ENCODE measurements at places on chromosomes 1 and 21. TPM values are rescaled to one million over a fixed set of nuclear protein-coding genes. Genes with fewer than 3 reads are reported as not detected.

CD247 gene
- 0.48 TPM for total RNA-seq

CZIB gene
- total RNA-seq = 25.4 TPM

LCE2C gene
- not detected for total RNA-seq

DNA sequence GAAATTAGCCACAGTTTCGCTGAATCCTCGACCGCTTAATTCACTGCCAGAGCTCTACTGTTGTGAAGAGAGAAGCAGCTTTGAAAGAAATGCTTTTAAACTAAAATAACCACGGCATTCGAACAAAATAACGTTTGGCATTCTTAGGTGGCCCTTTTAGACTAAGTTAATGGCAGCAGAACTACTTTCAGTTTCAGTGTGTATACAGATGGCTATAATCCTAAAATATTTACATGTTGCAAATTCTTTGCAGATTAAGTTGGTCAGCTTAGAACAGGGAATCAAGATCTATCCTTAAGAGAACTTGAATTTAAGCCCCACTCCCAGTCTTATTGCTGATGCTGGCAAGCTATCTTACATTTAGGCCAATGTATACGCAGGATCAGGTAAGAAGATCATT, 62.7 kb downstream of the ADSS2 start:
- DNase-seq = no peak

SGIP1 gene
- total RNA-seq = 1.1 TPM

GJC2 gene
- 0.15 TPM for total RNA-seq

ZNF687 gene
- 10.4 TPM for total RNA-seq

MFAP2 gene
- 0.35 TPM for total RNA-seq

GRCh38 chr1:30688920-30689794, 34.2 kb downstream of the MATN1 start:
- no peak for DNase-seq

DNA sequence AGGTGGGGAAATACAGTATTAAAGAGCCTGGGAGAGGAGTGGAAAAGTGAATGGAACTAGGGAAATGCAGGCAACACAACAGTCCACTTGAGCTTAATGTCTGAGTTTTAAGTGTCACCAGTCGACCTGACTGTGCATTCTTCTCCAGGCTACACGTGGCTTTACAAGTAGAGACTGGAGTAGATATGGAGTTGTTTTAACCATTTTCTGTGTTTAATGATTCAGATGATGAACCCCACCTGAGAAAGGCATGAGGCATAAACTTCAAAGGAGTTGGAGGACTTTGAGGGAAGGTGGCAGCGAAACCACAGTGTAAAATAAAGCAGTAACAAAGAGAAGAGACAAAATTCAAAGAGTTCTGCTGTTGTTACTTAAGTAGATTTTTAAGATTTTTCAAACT, 12.6 kb downstream of the FUBP1 start:
- DNase-seq = no peak

ADAMTSL4 gene
- 31.1 TPM for total RNA-seq

USP33 gene
- total RNA-seq = 20.9 TPM

DNA sequence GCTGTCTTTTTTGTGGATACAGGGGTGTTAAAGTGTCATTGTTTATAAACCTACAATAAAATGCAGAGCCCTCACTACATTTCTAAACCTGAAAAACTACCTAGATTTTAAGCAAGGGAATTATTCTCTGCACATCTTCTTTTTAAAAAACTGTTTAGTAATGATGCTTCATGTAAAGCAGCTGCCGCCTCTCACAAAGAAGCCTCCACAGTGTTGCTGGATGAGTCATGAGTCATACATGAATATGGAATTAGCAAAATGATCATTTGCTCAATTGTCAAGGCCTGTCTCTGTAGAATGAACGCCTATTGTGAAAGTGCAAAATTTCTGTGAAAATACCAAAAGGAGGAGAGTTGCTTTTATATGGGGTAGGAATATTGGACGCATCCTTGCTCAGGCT, 259.5 kb upstream of the CHRM3 start:
- DNase-seq = no peak

DNA sequence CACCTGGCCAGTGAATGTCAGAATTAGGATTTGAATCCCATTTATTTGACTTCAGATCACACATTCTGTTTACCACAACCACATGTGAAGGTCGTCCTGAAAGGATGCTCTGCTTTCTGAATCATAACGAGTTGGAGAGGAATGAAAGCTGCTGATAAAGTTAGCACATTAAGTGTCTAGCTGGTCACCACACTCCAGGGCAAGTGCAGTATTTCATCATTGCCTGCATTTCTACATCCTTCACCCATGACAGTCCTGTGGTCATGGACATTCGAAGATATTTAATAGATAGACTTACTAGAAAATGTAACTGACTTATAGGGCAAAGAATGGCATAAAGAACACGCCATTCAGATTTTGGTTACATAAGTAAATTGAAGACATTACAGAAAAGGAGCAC, 52.7 kb upstream of the ST6GALNAC3 start:
- DNase-seq = no peak

PTGER3 gene
- total RNA-seq = not detected

DNA sequence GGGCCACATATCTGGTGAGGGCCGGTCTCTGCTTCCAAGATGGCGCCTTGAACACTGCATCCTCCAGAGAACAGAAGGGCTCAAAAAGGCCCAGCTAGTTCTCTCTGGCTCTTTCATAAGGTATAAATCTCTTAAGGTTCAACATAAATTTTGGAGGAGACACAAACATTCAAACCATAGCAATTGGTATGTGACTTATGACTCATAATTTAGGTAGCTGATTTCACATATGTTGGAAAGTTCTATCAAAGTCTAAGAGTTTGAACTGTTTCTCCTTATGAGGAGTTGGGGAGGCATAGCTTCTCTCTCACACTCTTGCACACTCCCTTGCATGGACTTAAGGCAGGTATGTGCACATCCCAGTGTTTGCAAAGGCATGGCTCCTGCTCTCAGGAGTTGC, 5.1 kb upstream of the FYB2 start:
- DNase-seq = no peak

PIGP gene
- total RNA-seq = 15.5 TPM

TBX19 gene
- 0.59 TPM for total RNA-seq

- peak; percentile 82 for DNase-seq
These were observed at the start of gene TCEA3 for GRCh38 chr1:23424293-23425192. Gene TCEA3 (minus strand): TSS chr1:23424748. CDS start chr1:23424633, 115 bp downstream.

GRCh38 chr1:77762072-77762476, 2.4 kb upstream of the USP33 start:
- no peak for DNase-seq

- DNase-seq = no peak
These were observed 116.8 kb downstream of the NME7 start for GRCh38 chr1:169250795-169251194.

DNA sequence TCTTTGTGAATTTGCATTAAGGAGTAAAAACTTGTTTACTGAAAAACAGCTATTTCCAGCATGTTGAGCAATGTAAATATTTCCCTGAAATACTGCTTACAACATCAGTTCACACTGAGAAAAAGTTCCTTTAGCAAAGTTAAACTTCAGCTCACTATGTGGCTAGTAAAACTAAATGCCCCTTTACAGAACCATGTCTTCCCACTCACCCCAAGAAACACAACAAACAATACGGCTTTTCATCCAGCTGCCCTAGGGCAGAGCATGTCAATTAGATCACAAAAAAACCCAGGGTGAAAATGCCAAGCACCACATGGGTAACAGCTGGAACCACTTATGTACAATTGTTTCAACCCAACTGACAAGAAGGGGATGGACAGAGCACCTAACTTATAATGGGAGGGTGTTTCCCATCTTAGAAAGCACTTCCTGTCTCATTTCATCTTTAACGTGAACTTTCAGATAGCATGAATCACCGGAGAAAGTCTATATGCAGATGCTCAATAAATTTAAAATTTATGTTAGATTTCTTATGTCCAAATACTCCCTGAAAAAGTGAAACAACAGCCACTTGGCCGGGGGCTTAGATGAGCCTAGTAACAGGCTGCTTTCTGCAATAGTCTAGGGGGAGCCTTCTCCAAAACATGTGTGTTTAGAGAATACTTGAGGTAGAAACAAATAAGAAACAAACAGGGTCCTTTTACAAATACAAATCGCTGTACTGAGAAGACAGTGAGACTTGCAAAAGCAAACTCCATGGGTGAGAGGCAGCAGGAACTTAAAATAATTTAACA, 6.6 kb downstream of the NID1 start:
- DNase-seq = no peak

VWA5B1 gene
- not detected for total RNA-seq

KLHDC7A gene
- 9.2 TPM for total RNA-seq

OR10Z1 gene
- total RNA-seq = not detected

- no peak for DNase-seq
These were observed 9.4 kb downstream of the CELSR2 start for GRCh38 chr1:109258481-109259466.

- no peak for DNase-seq
These were observed 72.8 kb upstream of the BCL10 start for GRCh38 chr1:85349224-85349623.

STXBP3 gene
- total RNA-seq = 15.3 TPM

DNA sequence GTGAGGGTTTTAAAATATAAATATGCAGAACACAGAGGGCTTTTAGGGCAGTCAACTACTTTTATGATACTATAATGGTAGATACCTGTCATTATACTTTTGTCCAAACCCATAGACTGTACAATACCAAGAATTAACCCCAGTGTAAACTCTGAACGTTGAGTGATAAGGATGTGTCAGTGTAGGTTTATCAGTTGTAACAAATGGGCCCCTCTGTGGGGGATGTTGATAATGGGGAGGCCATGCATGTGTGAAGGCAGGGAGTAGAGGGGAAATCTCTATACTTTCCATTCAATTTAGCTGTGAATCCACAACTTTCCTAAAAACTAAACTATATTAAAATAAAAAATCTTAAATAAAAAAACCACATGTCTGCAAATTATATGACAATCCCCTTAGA, 193.5 kb upstream of the CAMK1G start:
- DNase-seq = no peak

DNA sequence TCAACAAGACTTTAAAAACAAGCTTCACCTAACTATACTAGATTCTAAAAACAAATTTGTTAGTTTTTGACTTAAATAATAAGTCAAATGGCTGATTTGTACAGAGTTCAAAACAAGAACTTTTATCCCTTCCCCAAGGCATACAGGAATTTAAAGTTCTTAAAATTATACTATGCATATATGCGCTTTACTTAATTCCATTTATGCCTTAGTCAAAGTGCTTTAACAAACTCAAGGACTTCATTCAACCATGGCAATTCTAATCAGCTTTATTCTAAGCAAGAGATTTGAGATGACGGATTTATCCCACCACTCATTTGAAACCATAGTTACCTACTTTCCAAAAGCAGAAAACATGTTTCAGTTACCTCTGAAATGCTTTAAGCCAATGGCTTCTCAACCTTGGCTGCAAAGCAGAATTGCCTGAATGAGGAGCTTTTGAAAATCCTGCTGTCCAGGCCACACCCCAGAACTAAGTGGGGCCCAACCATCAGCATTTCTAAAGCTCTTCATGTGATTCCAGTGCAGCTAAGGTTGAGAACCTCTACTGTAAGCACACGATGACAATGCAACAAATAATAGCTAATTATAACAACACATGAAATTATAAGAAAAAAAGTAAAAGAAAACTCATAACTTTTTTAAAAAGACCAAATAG, 44.6 kb downstream of the TTLL7 start:
- DNase-seq = no peak

- DNase-seq = no peak
These were observed 543.3 kb downstream of the DPYD start for GRCh38 chr1:97377432-97378034.

SCMH1 gene
- 9.4 TPM for total RNA-seq

EVA1C gene
- total RNA-seq = 5.9 TPM

DNA sequence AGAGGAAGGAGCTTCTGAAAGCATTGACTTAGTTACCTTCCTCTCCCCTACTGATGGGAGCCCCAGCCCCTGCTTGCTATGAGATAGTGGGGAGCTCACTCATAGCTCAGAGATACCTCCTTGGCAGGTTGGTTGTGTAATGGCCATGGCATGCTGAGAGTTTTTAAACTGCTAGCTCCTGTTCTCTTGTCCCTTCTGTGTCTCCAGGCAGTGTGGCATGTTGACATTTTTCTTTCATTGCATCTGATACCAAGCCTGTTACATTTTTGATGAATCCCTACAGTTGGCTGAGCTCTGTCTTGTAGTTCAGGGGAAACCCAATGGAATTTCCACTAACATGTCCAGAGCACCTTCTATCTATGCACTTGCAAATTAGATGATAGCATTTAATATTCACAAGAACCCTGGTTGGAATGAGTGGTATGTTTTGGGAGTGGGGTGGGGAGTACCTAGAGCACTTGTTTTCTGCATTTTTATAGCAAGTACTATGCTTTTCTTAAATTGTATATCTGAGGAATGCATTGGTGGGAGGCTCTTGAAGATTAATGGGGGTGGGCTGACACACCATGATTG, 39.1 kb upstream of the EFCAB14 start:
- no peak for DNase-seq

- DNase-seq = no peak
These were observed 6.0 kb downstream of the LY9 start for GRCh38 chr1:160801836-160802580.

VCAM1 gene
- 2.5 TPM for total RNA-seq

GRCh38 chr1:206734499-206735142, 36.0 kb upstream of the IL19 start:
- DNase-seq = no peak

GRCh38 chr21:41432562-41433460, 6.8 kb downstream of the MX1 start:
- no peak for DNase-seq

ACOT11 gene
- 0.64 TPM for total RNA-seq

DNA sequence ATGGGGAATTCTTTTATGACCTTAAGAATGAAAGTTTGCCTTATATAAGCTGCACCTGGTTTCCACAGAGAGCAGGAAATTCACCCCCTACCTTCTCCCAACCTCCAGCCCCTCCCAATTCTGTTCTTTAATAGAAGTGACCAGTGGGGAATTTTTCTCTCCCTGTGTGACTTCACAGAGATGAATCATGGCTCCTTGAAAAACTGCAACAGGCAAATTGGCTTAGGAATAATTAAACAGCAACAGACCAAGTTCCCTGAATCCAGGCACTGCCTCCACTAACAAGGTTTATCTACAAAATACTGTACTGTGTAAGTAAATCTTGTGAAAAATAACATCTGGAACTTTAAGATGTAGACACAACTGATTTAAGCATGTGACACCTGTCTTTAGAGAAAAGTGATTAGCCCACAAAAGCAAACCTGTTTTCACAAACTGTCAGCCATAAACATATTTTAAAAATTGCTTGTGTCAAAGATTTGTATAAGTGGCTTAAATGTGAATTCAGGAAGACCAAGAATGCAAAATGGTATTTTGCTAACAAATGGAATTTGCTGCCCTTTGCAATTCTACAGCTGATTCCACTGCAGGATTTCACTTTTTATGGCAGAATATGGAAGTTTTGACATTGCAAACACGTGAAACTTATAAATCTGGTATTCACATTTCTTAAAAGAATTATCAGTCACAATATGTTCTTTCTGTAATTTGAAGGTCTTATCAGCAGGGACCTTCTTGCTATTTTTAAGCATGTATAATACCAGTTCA, 54.0 kb downstream of the ALG14 start:
- no peak for DNase-seq

DNA sequence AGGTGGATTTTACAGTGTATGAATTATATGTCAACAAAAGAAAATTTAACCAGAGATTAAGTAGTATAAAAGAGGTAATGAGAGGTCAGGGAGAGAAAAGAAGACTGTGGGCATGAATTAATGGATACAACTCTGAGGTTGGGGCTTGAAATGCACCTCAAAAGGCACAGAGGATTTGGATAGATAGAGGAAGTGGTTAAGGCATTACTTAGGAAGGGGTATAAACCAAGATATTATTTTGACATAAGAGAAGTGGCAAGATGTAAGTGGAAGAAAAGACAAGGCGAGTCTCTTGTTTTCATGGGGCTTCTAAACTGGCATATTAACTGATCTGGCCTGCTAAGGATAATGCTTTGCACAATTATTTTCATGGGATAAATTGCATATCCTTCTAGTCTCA, 34.1 kb downstream of the RAP1A start:
- no peak for DNase-seq

VASH2 gene
- 0.07 TPM for total RNA-seq

All from right lobe of liver (tissue), 6 donors.